ENCODE measurements at places on chromosomes 7 and 10. TPM values are rescaled to one million over a fixed set of nuclear protein-coding genes. Genes with fewer than 3 reads are reported as not detected.

The OTUD1 gene
- polyA plus RNA-seq = 15.5 TPM

The ZNF37A gene
- 4.3 TPM for polyA plus RNA-seq

The LAMTOR4 gene
- polyA plus RNA-seq = 141 TPM

The ASB10 gene
- not detected for polyA plus RNA-seq

The UCMA gene
- not detected for polyA plus RNA-seq

The NUTM2A gene
- not detected for polyA plus RNA-seq

The RSBN1L gene
- 17.5 TPM for polyA plus RNA-seq

The OR2A42 gene
- 0.68 TPM for polyA plus RNA-seq

The SFMBT2 gene
- polyA plus RNA-seq = 0.97 TPM

The AASS gene
- 5.7 TPM for polyA plus RNA-seq
